Daoy (cell line): ENCODE measurements at places on chromosomes 2 and 18. TPM values are rescaled to one million over a fixed set of nuclear protein-coding genes. Genes with fewer than 3 reads are reported as not detected.

The LYPD6 gene
- total RNA-seq, result 6.7 and 8.5 TPM in 2 replicates

- DNase-seq, result no peak
These were observed 181.6 kb downstream of the AFF3 start for GRCh38 chr2:99960790-99961189.

GRCh38 chr2:41706286-41706685 lies 341.5 kb upstream of the PKDCC start:
- DNase-seq, result no peak

GRCh38 chr18:361100-361732 lies 93.4 kb upstream of the THOC1 start:
- no peak for DNase-seq

DNA sequence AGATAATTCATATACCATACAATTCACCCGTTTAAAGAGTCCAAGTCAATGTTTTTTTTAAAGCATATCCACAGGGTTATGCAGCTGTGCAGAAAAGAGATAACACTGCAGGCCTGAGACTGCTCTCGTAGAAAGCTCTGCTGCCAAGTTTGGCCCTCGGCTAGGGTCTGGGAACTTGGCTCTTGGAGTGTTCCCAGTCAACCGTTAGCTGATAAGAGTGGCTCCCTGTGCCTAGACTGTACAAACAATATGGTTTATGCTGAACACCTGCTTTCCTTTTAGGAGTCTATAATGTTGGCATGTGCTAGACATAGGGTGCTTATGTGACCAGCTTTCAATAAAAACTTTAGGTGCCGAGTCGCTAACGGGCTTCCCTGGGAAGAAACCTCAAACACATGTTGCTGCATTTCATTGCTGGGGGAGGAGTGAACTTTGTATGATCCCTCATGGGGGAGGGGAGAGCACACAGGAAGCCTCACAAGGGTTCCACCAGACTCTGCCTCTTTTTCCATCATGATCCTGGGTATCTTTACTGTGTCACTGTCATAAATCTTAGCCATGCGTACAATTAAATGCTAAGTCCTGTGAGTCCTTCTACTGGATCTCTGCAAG lies 34.7 kb downstream of the RFX8 start:
- peak; percentile 74 for DNase-seq

DNA sequence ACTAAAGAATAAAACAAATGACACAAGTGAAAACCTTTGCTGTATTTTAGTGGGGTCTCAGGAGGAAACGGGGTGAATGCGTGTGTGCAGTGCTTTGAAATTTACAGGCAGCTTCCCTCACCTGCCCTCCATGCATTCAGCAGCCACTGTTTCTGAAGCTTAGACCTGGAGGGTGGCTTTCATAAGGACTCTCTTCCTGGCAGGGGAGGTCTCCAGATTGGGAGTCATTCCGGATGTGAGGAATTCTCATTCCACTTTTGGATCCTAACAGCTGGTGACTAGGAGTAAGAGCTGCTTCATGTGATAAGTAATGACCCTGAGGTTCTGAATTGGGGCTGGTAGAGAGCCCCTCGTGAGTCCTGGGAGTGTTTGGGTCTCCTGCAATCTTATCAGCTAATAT lies 192.5 kb downstream of the SH3BP4 start:
- no peak for DNase-seq

DNA sequence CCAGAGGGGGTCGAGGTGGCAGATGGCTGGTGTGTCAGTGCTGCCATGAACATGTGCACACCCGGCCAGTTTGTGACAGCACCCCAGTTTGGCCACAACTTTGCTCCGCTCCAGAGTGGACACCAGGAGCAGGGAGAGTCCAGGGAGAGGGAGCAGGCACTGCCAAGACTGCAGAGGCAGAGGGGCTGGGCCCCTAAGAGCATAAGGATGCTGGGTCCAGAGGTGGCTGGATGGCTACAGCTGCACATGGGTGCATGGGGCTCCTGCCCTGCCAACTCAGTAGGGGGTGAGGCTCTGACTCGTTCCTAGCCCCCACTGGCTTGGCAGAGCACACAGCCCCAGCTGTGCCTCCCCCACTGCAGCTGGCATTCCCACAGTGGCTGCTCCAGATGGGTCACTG lies 999.2 kb upstream of the CRIM1 start:
- DNase-seq, result no peak
